ENCODE measurements at places on chromosomes 13 and 19.

- DNase-seq: no peak
Observed at GRCh38 chr19:45939792-45940514, 25.4 kb upstream of the NANOS2 start.

DNA sequence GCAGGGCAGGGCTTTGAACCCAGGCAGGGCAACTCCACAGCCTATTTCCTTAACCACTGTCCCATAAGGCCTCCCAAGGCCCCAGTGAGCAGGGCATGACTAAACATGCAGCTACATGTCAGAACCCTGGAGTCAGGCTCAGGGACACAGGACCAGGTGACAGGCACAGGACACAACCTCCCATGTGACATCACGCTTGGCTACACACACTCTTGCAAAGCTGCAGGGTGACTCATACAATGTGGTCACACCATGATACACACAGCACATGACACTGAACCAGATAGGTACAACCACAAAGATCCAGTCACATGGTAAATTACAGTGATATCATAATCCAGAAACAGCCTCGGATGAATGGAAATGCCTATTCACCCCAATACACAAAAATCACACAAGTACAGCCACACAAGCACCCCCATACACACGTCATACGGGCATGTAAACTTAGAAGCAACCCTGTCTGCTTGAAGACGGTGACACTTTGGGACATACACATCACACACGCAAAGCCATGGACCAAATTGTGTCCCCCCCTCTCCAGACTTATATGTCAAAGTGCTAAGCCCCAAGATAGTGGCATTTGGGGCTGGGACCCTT is 14.5 kb downstream of the KLK4 start:
- no peak for DNase-seq

DNA sequence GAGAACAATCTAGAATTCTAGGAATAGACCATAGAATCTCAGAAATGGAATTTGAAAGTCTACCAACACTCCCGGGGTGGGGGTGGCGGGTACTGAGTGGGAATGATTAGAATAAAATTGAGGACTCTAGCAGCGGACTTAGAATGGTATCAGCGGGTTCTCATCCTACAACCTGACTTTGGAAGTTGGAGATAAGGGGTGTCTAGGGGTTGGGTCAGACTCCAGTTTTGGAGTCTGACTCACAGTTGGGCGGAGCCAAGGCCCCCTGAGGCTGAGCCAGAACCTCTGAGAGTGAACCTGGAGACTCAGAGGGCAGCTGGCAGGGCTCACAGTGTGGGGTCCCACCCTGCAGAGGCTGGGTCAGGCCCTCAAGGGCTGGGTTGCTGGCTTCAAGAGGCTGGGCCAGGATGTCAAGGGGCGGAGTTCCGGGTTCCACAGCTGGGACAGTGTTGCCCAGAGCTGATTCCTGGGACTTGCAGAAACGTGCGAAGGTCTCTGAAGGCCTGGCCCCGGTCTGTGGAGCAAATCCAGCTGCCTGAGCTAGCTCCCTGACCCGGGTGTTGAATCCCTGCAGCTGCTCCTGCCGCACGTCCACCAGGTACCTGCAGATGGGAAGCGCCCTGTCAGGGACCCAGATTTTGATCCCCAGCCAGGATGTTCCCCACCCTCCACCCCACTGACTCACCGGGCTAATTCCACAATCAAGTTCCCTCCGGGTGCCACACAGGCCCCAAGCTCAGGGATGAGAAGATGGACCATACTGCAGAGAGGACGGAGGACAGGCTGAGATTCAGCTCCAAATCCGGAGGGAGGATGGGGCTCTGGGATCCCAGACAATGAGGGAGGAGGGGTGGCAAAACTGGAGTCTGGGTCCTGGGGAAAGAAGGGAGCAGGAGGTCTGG is 1.6 kb upstream of the TNNI3 start:
- no peak for DNase-seq

DNA sequence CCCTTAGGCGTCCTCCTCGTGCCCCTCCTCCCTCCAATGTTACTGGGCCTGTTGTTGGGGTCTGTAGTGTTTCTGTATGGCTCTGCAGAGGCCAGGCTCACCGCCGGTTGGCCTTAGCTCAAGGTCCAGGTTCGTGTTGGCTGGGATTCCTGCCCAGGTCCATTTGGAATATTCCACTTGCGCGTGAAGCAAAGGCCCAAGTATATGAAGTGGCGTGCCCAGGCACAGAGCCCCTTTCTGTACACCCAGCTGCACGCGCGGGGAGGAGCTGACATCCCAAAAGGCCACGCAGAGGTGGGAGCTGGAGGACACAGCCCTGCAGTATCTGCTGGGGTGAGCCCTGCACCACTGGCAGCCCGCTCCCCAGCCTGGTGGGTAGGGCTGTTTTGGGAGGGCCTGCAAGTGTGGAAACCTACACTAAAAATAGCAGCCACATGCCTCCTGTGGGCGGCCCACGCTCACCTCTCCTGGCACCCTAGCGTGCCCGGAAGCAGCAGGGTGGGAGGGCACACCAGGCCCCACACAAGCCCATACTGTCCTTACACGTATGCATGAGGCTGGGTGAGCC is 30.2 kb downstream of the CRTC1 start:
- no peak for DNase-seq

DNA sequence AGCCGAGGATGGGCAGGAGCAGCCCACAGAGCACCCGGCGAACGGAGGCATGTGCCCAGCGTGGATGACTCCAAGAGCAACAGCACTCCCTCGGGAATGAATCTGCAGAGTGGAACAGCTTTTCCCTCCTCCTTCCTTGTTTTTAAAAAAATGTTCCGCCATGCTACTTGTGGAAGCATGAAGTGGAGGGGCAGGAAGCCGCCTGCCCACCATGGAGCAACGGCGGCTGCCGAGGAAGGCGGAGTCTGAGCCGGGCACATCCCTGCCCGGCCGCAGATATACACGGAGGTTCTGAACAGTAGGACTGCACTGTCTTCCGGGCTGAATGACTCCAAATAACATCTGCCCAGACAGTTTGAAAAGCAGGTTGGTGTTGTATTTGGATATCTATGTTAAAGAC is 65.2 kb downstream of the SOX1 start:
- no peak for DNase-seq

DNA sequence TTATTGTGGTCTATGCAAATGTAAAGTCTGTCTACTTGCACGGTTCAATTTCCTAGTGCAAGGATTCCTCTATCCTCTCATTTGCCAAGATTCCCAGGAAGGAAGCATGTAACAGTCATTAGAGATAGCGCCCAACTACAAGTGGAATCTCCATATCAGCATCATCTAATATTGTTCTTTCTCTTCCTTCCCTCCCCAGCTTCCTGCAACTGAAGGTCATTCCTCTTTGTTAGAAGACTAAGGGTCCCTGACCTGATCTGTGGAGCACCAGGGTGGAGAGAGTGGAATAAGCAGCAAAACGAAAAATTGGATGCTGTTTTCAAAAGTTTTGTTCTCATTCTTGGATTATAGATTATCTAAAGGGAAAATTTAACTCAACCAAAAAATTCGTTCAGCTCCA is 714.0 kb downstream of the DIAPH3 start:
- DNase-seq: no peak

DNA sequence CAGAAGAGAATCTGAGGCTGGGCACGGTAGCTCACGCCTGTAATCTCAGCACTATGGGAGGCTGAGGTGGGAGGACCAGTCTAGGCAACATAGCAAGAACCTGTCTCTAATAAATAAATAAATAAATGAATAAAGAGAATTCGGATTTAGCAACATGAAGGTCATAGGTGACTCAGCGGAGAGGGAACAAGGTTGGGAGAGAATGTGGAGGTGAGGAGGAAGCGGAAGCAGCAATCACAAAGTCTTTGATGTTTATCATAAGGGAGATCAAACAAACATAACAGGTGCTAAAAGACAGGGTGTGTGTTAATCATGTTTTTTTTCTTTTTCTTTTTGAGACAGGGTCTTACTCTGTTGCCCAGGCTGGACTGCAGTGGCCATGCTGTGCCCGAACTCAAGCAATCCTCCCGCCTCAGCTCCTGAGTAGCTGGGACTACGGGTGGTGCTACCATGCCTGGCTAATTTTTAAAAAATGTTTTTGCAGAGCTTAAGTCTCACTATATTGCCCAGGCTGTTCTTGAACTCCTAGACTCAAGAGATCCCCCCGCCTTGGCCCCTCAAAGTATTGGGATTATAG is 16.3 kb downstream of the PBX4 start:
- DNase-seq: no peak

GRCh38 chr19:39737891-39738290 is at the start of gene CLC:
CLC (minus strand) TSS chr19:39738029; CDS start chr19:39737952, 77 bp downstream.
- no peak for DNase-seq

GRCh38 chr19:47663911-47664771 is 49.1 kb upstream of the EHD2 start:
- DNase-seq: no peak

- DNase-seq: no peak
Observed at GRCh38 chr13:112351825-112352224, 24.3 kb upstream of the SPACA7 start.

DNA sequence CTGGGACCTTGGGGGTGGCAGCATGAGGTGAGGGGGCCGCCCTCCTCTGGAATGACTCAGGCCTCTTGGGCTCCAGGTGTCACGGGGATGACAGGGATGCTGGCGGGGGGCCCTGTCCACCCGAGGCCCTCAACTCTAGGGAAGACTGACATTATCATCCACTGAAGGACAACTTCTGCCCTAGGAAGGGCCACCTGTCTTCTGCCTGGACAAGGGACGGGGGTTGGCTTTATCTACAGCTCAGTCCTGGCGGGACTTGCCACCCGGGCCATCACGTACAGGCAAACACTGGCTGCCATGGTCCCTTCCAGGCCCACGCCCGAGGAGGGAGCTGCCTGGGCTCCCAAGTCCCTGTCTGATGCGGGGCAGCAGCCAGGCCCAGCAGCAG is 130.7 kb downstream of the STK24 start:
- DNase-seq: no peak

DNA sequence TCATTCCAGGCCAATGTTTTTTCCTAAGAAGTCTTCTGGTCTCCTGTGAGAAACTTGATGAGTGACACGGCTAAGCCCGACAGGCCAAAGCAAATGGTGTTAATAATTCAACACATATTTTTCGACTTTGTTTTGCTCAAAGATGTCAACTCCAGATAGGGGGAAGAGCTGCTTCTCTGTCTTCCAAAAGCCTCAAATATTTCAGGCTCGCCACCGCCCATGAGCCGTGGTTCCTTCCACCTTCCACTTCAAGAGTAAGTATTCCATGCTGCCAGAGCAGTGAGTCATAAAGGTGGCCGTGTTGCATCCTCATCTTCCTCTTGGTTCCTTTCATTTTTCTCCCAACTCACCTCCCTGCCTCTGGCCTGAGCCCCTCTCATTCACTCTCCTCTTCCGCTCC is 272.6 kb downstream of the EFNB2 start:
- no peak for DNase-seq

- DNase-seq: peak; percentile 47
Observed at GRCh38 chr19:11130824-11131455, 24.6 kb downstream of the SPC24 start.

GRCh38 chr13:99913167-99913566 is 58.4 kb downstream of the ZIC5 start:
- DNase-seq: no peak

- DNase-seq: no peak
Observed at GRCh38 chr13:73231471-73231870, 172.7 kb downstream of the KLF5 start.

DNA sequence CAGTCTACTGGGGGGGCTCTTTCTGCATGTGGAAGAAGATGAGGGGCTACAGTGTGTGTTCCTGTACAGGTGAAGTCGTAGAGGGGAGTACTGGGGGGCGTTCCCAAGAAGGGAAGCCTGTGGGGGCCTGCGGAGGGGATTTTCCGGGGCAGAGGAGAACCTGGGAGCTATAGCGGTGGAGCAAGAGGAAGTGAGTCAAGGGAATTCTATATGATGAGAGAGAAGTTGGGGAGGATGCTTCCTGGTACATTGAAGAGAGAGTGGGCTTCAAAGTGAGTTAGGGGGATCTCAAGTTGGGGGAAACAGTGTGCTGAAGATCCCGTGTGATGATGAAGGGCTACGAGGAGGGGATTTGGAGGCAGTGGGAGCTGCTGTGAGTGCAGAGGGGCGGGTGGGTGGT is 1.9 kb upstream of the CACNG8 start:
- DNase-seq: no peak

DNA sequence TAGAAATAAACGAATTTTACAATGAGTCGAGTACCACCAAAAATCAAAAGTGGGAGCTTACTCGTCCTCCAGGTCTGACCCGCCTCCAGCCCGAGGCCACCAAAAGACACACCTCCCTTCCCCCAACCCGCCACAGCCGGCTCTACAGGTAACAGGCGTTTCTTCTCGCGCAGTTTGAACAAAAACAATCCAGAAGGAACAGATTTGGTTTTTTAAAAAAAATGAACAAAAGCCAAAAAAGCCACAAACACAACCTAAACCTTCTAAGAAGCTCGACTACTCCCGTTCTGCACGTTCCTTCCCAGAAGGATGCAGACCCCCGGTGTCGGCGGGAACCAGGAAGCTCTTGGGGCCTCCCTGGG is 671 bp downstream of the ZDHHC20 start:
- DNase-seq: peak; percentile 32

- no peak for DNase-seq
Observed at GRCh38 chr13:98462241-98462882, 114.5 kb downstream of the STK24 start.

DNA sequence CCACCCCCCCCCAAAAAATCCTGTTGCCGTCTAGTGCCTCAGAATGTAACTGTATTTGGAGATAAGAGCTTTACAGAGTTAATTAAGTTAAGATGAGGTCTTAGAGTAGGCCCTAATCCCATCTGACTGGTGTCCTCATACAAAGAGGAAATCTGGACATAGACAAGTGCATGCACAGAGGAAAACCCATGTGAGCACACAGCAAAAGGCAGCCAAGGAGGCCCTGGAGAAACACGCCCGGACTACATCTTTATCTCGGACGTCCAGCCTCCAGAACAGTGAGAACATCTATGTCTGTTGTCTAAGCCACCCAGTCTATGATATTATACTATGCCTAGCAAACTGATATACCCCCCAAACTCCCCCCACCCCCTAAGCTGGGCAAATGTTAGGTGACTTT is 193.8 kb downstream of the KATNAL1 start:
- no peak for DNase-seq

DNA sequence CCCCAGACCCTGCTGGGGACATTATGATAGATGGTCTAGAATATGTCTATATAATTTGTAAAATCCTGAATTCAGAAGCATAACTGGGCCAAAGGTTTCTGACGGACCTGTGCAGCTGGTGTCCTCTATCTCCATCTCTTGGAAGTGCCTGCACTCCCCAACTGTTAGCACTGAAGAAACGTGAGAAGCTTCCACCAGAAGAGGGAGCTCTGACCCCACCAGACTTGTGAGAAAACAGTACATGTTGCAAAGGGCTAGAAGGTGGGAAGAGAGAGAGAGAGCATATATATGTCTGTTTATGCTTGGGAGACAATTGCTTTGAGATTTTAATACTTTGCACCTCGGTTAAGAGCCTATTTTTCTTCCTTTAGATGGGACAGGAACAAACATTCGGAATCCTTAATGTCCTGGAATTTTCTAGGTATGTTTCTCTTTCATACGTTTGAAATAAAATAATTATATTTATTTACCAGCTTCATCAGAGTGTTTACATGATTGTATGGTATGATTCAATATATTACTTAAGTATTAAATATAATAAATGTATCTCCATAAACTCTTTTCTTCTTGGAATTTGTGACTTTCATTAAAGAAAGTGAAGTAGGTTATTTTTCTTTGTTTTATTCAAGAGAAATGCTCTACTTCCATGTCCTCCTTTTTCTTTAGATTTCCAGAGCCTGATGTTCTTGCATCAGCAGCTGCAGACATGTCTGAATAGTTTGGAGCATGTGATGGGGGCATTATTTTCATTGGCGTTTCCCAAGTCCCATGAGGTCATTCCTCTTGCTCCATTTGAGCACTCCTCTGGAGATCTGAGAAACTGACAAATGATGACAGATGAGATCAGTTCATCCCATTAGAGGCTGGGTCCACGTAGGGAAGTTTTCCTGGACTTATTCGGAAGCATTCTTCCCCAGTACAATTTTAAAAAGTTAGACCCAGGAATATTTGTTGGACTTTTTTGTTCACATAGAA is 202.9 kb downstream of the ATP8A2 start:
- DNase-seq: peak; percentile 29

All from stimulated activated CD8-positive, alpha-beta memory T cell treated with anti-CD3 and anti-CD28 coated beads, Interleukin-12 subunit alpha, Interleukin-12 subunit beta, amount 100 ng/mL, for 4 hours (primary cell).